H9 (cell line): ENCODE measurements at places on chromosomes 2 and 18. TPM values are rescaled to one million over a fixed set of nuclear protein-coding genes. Genes with fewer than 3 reads are reported as not detected.

DNA sequence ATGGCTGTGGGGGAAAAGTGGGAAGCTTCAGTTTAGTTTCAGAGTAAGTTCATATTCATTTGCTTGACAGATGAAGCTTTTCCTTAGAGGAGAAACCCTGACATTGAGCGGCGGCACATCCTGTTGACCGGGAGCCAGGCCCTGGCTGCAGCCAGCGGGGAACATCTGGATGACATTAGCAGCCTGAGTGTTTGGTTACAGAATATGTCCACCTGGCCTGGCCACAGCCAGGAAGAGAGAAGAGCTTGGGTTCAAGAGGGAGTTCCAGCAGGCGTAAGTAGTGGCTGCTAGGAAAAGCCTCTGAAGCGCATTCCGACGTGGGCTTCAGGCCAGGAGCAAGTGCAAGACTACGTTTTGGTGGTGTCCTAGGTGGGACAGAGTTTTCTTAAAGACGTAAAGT lies 144.9 kb upstream of the MYCN start:
- no peaks in the 10 kb centered on the region for H3K4me1 ChIP-seq
- no peak overlapping the region for H3K4me3 ChIP-seq
- H3K36me3 ChIP-seq: no peaks in the 10 kb centered on the region
- no peaks in the 10 kb centered on the region; the same call in 1 of the 2 replicates for H3K27me3 ChIP-seq

GRCh38 chr2:127658641-127659407 lies 12.9 kb downstream of the GPR17 start:
- H3K27ac ChIP-seq: no peak overlapping the region
- no peak overlapping the region for H3K4me3 ChIP-seq
- H3K36me3 ChIP-seq: peaks cover 2% of the 10 kb centered on the region; the same call in 2 of the 3 replicates
- no peaks in the 10 kb centered on the region; the same call in 1 of the 2 replicates for H3K27me3 ChIP-seq
- no peaks in the 10 kb centered on the region for H3K4me1 ChIP-seq
- DNase-seq: no peak

DNA sequence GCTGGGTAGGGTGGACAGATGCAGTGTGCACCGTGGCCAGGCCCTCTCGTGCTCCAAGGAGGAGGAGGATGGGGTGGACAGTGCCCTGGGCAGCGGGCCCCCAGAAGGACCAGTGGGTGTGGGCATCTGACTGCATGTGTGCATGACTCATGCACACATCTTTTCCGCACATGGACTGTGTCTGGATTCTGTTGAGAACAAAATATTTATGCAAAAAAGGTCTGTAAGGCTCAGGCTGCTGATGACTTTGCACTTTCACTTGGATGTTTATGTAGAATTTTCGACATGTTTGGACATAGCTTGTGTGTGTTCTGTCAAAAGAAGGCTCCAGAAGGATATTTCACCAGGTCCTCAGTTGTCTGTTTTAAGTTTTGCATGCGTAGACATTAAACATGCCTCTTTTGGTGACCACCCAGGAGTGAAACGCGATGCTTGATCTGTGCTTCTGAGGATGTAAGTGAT lies 45.6 kb downstream of the MTCL1 start:
- peaks cover 42% of the 10 kb centered on the region for H3K36me3 ChIP-seq
- no peak overlapping the region for H3K27ac ChIP-seq
- H3K4me3 ChIP-seq: no peak overlapping the region

DNA sequence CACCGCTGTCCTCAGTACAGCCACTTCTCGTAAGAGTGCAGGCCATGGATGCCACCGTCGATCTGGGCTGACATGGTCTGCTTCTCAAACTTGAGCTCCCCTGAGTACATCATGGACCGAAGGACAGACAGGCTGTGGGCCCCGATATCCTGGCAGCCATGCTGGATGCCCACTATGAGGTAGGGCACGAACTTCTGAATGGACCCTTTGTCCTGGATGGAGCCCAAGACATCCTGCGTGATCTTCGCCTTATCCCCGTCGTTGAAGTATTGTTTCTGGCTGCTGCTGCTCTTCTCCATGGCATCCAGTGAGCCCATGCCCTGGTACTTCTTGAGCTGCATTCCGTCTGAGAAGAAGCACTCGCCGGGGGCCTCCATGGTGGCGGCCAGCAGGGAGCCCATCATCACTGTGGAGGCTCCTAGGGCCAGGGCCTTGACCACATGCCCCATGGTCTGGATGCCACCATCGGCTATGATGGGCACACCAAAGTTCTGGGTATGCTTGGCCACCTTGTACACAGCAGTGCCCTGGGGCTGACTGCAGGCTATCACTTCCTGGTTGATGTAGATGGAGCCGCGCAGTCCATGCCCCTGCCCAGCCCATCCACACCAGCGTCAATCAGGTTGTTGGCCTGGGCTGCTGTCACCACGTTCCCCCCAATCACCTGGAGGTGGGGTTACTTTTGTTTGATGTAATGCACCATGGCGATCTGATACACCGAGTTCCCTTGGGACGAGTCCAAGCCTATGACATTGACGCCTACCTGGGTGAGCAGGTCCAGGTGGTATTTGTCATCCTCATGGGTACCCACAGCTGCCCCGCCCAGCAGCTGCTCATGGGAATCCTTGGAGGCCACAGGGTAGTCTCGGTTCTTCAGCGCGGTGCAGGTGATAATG lies 21.8 kb downstream of the CFLAR start:
- no peak overlapping the region for H3K4me3 ChIP-seq
- H3K4me1 ChIP-seq: no peaks in the 10 kb centered on the region
- H3K27me3 ChIP-seq: no peaks in the 10 kb centered on the region
- no peak for DNase-seq
- peaks cover 2% of the 10 kb centered on the region; the same call in 2 of the 3 replicates for H3K36me3 ChIP-seq

- H3K4me1 ChIP-seq: peaks cover 4% of the 10 kb centered on the region; the same call in 1 of the 2 replicates
- DNase-seq: no peak
- no peaks in the 10 kb centered on the region for H3K27me3 ChIP-seq
- H3K36me3 ChIP-seq: no peaks in the 10 kb centered on the region; the same call in 2 of the 3 replicates
Measured at GRCh38 chr18:58209326-58209725, 165.3 kb downstream of the NEDD4L start.

GRCh38 chr2:120552800-120553481 lies 182.7 kb upstream of the GLI2 start:
- peak; percentile 95 for DNase-seq
- H3K4me3 ChIP-seq: peak overlapping the region; percentile 55
- no peaks in the 10 kb centered on the region for H3K4me1 ChIP-seq
- H3K27me3 ChIP-seq: peaks cover 2% of the 10 kb centered on the region; the same call in 1 of the 2 replicates
- H3K36me3 ChIP-seq: no peaks in the 10 kb centered on the region

- peaks cover 5% of the 10 kb centered on the region; the same call in 1 of the 2 replicates for H3K36me3 ChIP-seq
- H3K27me3 ChIP-seq: no peaks in the 10 kb centered on the region
- DNase-seq: no peak
Measured at GRCh38 chr2:215421859-215422461, 13.9 kb downstream of the FN1 start.

DNA sequence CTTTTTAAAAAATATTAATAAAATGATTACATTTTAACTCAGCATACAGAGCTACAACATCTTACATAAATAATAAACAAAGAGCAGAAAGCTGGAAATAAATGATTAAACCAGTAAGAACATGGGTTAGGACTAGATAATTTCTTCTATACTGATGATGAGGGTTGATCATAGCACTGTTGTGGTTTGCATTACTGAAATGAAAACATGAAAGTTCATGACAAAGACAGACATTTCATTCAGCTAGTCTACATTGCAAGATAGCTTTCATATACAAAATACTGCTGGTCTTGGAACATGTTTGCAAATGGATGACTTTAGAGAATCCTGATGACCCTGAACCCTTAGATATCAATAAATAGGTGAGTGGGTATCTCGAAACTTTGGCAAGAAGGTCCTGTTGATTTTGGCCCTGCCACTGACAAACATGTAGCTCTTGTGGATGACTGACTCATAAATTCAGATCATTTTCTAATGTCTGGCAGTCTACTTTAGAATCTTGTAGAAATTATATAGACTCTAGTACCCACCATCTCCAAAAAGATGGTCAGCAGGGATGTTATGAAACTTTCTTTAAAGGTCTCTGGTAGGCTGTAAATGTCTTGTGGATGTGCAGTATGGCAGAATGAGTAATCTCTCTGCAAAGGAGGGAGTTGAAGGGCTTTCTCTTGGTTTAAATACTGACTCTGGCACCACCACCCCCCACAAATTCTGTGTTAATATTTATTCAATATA lies 15.5 kb upstream of the CDC42EP3 start:
- no peak overlapping the region for H3K27ac ChIP-seq
- H3K27me3 ChIP-seq: no peaks in the 10 kb centered on the region
- H3K4me3 ChIP-seq: no peak overlapping the region
- H3K36me3 ChIP-seq: no peaks in the 10 kb centered on the region

- H3K4me3 ChIP-seq: no peak overlapping the region
- DNase-seq: no peak
- H3K4me1 ChIP-seq: no peaks in the 10 kb centered on the region
- H3K36me3 ChIP-seq: no peaks in the 10 kb centered on the region; the same call in 1 of the 3 replicates
Measured at GRCh38 chr18:74590671-74591070, 7.0 kb upstream of the ZNF407 start.

C2orf80 gene
- total RNA-seq: not detected in 2 replicates

RTP5 gene
- total RNA-seq: not detected in 2 replicates
